Stimulated activated CD8-positive, alpha-beta memory T cell treated with anti-CD3 and anti-CD28 coated beads, Interleukin-7, amount 100 ng/mL, for 1 hour (primary cell): ENCODE measurements at places on chromosomes 2 and 18.

GRCh38 chr2:207330912-207331311 lies 165.2 kb upstream of the KLF7 start:
- no peak for DNase-seq

- no peak for DNase-seq
These were observed 245.7 kb downstream of the IKZF2 start for GRCh38 chr2:212905640-212906201.

DNA sequence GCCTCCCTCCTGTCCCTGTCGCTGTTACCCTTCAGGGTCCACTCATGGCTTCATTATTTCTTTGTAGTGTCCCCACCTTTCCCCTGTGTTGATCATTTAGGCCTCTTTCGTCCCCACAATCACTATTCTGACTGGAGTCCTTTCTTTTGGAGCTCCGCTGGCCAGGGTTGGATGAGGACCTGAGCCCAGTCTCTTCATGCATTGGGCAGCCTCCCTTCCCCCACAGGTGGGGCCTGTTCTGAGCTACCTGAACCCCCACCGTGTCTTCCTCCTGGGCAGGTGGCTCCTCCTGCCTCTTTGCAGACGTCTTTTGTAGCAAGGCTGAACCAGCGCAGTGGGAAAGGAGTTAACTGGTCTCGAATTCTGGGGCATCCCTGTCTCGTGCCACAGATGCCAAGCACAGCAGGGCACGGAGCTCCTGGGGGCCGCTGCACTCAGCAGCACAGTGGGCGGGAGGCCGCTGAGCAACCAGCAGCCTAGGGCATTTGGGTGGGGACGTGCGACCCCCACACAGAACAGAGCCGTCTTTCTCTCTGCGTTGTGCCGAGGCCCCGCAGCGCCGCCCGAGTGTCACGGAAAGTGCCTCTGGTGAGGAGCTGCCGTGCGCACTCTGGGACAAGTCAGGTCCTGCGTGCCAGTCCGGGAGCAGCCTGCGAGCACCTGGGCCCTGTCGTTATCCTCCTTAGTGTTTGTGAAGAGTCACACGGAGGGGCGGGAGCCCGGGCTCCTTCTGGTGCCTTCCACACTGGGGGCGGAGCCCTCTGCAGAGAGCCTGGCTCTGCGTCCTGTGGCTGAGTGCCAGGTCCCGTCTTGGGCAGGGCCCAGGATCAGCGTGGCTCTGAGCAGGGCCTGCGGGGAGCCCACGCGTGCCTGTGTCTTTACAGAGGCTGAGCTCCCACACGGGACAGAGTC lies 130.1 kb downstream of the NFATC1 start:
- DNase-seq, result no peak

- no peak for DNase-seq
These were observed 18.3 kb upstream of the TLK1 start for GRCh38 chr2:171178993-171179392.

DNA sequence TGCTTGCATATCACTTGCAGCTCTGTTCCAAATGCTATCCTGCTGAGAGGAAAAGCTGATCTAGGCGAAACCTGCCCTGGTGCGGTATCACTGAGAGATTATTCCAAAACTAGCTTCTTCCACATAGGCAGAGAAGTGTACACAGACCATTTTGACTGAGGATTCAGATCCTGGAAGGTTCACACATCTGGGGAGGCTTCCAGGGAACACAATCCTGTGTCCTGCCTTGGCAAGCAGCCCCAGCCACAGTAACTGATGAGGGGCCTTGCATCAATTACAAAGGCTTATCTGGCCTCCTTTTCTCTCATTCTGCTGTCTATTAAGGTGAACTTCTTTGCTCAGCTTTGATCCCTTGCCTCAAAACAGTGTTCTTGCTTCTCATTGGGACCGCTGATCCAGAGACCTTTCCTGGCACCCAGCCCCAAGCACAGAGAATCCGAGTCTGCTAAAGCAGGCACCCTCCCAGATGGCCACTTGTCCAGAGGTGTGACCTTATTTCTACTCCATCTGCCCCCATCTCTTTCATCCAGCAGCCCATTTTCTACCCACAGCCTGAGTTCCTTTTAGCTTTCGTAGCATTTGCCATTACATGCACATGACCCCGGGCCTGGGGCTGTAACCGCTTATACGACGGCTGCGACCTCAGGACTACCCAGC lies 52.3 kb upstream of the ZFP36L2 start:
- DNase-seq, result no peak

- no peak for DNase-seq
These were observed 899 bp downstream of the SLC1A4 start for GRCh38 chr2:64989982-64990614.

DNA sequence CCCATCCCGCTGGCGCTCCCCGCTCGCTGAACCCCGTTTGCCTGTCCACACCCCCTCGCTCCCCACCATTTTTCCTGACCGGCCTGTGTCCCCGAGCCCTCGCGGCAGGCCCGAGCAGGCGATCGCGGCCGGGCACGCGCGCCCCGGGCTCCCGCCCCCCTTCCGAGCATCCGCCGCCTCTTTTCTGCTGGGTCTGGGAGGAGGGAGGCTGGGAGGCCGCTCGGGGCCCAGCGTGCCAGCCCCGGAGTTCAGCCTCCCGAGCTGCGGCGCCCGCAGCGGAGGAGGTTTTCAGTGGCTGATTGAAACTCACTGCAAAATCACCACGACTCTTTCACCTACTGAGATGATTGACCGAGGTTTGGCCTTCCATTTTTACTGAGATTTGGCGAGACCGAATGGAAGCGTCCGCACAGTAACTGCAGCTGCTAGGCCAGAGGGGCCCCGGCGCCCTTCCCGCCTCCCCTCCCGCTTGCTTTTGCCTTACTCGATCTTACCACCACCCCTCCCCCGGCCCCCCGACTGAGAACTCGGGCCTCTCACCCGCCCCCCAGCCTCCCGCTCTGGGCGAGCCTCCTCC lies 4.8 kb downstream of the SOX11 start:
- DNase-seq, result no peak

GRCh38 chr18:73563345-73563744 lies 584.3 kb downstream of the FBXO15 start:
- DNase-seq, result no peak

- no peak for DNase-seq
These were observed 742.3 kb upstream of the SLC8A1 start for GRCh38 chr2:41194230-41194629.

DNA sequence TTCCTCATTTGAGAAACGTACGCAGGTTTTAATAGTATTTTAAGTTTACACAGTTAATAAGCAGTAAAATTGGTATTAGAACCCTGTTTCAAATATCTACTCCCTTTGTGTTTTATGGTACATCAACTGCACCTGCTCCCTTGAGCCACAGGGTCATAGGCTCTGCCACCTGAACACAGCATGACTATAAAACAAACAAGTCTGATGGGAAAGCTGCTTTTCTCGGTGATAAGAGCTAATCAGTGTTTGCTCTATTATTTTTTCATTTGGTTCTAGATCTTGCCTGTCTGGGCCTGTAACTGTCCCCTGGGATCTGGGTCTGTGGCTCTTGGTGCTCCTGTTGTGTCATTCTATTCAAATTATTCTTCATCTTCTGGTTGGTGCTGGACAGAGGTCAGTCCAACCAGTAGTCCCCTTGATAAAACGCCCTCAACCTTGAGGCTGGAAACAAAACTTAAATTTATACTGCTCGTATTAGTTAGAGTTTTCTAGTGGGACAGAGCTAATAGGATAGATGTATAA lies 314.8 kb upstream of the LRP1B start:
- DNase-seq, result no peak

- peak; percentile 23 for DNase-seq
These were observed 40.1 kb downstream of the ODC1 start for GRCh38 chr2:10407841-10408648.

- DNase-seq, result no peak
These were observed 16.0 kb downstream of the CEP192 start for GRCh38 chr18:13007248-13007560.

DNA sequence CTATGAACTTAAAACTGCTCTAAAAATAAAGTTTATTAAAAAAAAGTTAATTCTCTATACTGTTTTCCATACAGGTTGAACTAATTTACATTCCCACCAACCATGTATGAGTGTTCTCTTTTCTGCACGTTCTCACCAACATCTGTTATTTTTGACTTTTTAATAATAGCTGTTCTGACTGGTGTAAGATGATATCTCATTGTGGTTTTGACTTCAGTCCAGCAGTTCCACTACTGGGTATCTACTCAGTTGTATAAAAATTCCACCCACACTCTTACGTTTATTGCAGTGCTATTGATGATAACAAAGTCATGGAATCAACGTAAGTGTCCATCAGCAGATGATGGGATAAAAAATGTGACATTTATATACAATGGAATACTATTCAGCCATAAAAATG lies 33.7 kb downstream of the SPAG16 start:
- no peak for DNase-seq

GRCh38 chr2:231717281-231718171 lies 9.2 kb downstream of the PTMA start:
- DNase-seq, result no peak

- peak; percentile 38 for DNase-seq
These were observed 49.1 kb downstream of the TMEM17 start for GRCh38 chr2:62456721-62457539.

DNA sequence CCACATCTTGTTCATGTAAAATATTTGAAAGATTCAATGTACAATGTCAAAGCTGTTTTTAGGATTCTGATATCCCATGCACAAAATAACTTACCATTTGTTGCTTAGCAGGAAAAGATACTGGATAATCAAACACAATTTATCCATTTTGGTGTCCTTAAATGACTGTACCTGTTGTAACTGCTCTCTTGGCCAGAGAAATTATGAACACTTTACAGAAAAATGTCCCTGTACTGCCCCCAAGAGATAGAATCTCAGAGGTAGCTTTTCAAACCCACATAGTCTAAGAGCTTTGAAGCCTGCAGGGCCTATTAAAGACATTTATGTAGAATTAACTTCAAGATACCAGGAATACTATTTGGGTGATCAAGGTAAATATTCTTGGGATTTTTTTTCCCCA lies 12.2 kb upstream of the ME2 start:
- DNase-seq, result no peak

DNA sequence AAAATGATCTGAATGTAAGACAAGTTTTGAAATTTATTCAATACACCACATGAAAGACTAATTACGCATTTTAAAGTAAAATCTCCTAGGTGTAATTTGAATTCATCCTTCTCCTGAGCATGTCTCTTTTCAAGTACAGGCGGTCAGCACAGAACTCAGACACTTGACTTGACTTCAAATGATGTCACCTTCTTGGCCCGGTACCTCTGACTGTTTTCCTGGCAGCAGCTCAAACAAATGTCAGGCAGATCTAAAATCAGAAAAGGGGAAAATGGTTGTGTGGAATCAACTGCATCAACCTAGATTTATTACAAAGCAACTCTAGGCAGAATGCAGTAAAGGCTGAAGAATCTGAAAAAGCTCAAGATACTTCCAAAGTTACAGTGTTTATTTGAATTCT lies 11.4 kb upstream of the PROKR1 start:
- DNase-seq, result no peak

DNA sequence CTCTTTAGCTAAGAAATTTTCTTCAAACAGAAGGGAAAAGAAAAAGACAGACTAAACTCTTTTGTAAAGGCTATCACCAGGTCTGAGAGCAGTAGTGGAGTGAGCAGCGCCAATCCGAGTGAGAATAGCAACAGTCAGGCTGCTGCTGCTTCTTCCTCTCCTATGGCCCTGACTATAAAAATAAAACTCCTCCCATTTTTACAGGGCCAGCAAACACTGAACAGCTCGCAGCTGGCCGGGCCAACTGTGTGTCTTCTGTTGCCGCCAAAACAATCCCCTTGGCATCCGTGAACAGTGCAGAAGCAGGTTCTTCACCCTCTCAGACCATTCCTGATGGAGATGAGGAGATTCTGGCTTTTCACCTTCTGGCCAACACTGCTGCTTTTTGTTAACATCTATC lies 124.5 kb downstream of the CNTNAP5 start:
- DNase-seq, result no peak

GRCh38 chr2:219637842-219638185 lies 10.4 kb downstream of the SLC4A3 start:
- no peak for DNase-seq

- DNase-seq, result no peak
These were observed 67.3 kb downstream of the RHBDD1 start for GRCh38 chr2:226903179-226903578.

DNA sequence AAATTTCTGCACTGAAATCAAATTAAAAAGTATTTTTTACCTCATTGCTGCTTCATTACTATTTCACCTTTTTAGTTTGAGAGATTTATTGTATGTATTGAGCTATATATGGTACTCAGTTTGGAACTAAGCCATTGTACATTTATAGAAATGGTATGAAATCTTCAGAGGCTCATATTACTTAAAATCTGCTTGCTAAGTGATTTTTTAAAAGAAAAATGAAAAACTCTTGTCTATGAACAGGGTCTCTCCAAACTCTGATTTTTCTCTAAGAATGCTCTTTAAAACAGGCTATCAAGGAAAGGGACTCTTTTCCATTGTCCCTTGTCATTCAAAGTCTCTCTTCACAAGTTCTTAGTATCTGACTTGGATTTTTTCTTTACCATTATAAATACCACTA lies 31.8 kb downstream of the C1D start:
- DNase-seq, result no peak

- DNase-seq, result no peak
These were observed 278.9 kb downstream of the PRKCE start for GRCh38 chr2:45930396-45930792.

DNA sequence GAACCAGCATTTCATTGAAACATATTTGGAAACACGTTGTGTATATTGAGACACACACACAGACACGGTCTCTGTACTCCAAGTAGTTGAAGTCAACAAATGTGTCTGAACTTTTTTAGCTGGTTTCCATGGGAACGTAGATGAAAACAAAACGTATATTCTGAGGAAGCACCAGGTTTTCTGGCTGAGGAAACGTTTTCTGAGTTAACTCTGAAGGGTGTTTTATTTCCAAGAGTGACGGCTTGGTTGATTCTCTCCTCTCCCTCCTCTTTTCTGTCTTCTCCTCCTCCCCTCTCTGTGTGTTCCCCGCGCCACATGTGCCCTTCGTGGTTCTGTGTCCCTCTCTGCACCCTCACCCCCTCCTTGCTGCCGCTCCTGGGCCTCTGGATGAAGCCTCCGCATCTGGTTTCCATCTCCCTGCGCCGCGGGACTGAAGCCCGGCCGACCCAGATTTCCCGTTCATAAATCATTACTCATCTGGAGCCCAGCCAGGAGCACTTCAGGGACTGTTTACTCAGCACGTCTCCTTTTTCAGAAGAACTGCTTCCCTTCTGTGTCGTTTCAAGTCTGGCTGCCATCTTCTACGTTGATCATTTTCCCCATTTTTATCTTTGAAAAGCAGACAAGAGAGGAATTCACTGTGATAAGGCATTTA lies 122.7 kb downstream of the COL6A3 start:
- DNase-seq, result no peak

DNA sequence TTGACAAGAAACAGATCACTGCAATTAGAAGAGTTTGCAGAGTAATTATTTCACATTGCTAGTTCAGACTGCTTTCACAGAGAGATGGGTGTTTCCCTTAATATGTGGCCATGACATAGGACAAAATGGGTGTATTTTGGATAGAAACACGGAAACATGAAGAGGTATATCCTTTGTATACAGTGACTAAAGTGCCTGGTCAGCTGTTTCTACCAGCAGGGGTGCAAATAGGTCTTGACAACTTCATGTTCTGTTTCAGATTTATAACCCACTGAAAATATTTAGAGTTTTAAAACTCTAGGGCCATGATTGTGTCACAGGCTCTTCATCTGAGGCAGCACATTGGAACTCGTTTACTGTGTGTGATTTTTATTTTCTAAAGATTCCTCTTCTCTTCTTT lies 357.1 kb upstream of the TNP1 start:
- DNase-seq, result no peak
